ENCODE measurements at places on chromosomes 16 and 17. TPM values are rescaled to one million over a fixed set of nuclear protein-coding genes. Genes with fewer than 3 reads are reported as not detected.

Gene SALL1
- not detected for total RNA-seq

Gene HOXB6
- not detected for total RNA-seq

Gene PROCA1
- total RNA-seq, result 5.7 TPM

Gene PITPNM3
- 0.87 TPM for total RNA-seq

Gene HBA2
- not detected for total RNA-seq

Gene TBC1D3C
- total RNA-seq, result not detected

Gene ANKRD40CL
- not detected for total RNA-seq

Gene HS3ST3B1
- 6.5 TPM for total RNA-seq

GRCh38 chr17:46866325-46866724 is 14.9 kb downstream of the WNT9B start:
- no peak for DNase-seq

DNA sequence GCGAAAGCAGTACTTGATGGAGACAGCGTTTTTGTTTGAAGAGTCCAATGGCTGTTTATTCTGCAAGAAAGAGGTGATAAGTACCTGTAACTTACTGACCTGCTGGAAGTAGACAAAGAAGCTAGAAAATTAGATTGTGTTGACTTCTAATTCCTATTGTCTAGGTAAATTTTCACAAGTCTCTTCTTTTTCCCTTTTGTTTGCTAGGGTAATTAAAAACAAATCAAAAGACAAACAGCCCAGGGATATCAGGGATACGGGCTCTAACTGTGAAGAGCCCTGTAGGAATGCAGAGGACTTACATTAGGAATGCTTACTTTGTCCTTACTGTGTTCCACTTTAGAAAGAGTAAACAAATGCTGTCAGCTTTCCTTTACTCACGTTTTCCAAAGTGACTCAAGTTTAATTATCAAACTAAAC is 7.0 kb downstream of the PSME3IP1 start:
- no peak for DNase-seq

DNA sequence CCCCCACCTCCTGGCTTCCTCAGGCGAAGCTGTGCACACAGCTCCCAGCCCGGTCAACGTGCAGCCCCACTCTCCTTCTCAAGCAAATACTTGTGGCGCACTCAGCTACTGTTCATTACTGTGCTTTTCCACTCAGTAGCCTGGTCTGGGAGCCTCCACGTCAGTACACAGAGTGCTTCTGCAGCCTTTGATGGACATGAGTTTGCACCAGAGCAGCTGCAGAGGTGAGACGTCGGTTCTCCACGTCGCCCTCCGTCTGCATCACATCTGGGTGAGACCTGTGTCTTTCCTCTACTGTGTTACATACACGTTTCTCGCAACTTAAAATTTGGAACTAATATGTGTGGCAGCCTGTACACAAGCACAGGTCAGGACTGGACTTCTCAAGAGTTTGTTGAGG is 334.3 kb downstream of the C16orf95 start:
- no peak for DNase-seq

DNA sequence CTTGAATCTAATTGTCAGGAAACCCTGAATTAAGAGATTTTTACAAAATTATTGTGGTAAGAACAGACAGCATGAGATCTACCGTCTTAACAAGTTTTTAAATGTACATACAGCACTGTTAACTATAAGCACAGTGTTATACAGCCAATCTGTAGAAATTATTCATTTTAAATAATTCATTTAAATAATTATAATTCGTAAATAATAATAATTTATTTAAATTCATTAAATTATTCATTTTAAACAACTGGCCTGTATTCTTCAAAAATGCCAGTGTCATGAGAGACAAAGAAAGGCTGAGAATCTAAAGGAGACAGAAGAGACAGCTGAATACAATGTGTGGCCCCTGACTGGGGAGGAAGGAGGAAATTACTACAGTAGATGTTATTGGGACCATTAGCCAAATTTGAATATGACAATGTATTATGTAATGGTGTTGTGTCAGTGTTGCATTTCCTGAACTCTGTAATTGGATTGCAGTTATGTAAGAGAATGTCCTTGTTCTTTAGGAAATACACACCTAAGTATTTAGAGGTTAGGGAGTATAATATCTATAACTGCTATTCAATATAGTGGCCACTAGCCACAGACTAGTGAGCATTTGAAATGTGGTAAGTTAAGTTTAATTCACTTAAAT is 2.3 kb downstream of the RSAD1 start:
- no peak for DNase-seq

DNA sequence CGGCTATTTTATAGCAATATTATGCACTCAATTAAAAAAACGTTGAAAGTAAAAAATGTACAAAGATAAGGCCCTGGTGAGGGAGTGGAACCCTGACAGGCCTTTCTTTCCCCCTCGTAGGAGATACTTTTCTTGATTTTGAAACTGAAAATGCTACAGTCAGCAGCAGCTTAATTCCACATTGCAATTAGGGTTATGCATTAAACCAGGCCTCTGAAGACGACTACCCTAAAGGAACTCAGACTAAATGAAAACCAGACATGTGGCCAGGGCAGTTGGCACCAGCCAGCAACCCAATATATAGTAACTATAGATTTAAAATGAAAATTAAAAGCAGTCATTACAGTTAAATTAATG is 463.2 kb upstream of the MAF start:
- DNase-seq, result no peak

- no peak for DNase-seq
Measured at GRCh38 chr16:52453644-52454043, 93.3 kb downstream of the TOX3 start.

- no peak for DNase-seq
Measured at GRCh38 chr17:8160224-8160577, 2.5 kb downstream of the VAMP2 start.

DNA sequence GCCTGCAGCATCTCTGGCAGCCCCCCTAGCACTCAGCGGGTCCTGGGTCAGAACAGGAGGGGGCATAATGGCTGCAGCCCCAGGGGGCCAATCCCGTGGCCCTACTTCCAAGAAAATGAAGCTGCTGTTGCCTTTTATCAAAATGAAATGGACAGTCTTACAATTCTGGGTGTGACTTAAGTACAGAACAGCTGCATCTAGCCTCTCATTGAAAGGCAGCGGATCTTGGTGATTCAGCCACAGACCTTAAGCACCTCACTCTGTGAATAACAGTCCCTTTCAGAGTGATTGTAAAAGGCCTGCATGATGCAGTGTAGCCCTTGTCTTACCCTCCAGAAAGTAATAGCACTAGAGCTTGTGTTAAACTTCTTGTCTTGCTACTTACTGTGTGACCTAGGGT is 11.5 kb upstream of the UMOD start:
- DNase-seq, result no peak

- no peak for DNase-seq
Measured at GRCh38 chr17:48374650-48375230, 55.3 kb downstream of the SKAP1 start.

- DNase-seq, result no peak
Measured at GRCh38 chr17:79036596-79036995, 12.6 kb downstream of the C1QTNF1 start.

DNA sequence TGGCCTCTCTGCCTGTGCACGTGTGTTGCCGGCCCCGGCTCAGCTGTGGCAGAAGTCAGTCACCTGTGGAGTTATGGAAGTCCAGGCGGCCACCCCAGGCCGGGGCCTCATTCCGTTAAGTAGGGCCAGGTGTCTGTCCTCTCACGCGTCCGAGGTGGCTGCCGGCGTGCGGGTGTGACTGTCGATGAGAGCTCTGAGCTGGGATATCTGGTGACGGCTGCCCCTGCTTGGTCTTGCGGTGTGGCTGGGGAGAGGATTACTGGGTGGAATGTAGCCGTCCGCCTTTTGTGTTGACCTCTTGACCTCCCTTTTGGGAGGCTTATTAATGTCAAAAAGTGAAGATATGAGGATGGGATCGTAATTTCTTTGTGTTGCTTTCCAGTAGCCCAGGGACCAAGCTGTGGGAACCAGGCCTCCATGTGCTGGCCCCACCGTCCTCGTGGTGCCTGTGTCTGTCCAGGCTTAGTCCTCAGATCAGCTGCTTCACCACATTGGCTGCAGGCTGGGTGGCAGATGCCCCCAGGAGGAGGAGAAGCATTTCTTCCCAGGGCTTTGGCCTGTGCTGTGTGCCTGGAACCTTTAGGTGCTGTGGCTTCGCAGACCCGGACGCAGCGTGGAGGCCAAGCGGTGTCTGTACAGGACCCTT is 23.0 kb upstream of the ZNF750 start:
- no peak for DNase-seq

- no peak for DNase-seq
Measured at GRCh38 chr16:87086156-87086555, 231.0 kb downstream of the C16orf95 start.

GRCh38 chr16:69321080-69321479 is 9.3 kb downstream of the PDF start:
- peak; percentile 43 for DNase-seq

- no peak for DNase-seq
Measured at GRCh38 chr17:15274017-15274416, 8.9 kb upstream of the PMP22 start.

GRCh38 chr17:37391146-37391545 is 15.4 kb downstream of the C17orf78 start:
- DNase-seq, result no peak

- no peak for DNase-seq
Measured at GRCh38 chr17:74776990-74777389, 845 bp upstream of the NAT9 start.

DNA sequence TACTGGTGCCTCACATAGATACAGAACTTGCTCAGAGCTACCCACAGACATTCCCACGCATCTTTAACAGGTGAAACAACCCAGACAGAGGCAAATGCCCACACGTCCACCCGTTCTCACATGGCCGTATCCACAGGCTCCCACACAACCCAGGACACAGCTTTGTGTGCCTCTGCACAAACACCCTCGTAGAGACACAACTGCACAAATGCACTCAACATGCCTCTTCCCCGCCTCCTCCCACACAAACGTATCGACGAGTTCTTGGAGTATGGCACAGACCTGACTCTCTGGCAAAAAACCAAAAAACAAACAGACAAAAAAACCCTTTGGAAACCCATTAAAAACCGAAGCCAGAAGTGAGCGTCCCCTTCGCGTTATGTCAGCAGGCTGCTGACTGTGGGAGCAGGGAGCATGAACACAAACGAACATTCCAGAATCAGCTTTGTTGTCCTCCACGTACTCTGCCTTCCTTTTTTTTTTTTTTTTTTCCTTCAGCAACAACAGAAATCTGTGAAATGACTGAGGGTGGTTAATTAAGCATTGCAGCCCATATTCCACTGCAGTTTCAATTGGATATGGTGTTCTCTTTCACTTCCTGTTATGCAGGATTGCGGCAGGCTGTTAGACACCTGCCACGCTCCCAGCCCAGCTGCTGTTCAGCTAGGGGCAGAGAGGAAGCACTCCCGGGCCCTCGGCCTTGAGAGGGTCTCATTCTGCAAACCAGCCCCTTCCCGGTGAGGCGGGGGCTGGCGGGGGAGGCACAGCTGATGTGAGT is 313.7 kb downstream of the MAF start:
- no peak for DNase-seq

DNA sequence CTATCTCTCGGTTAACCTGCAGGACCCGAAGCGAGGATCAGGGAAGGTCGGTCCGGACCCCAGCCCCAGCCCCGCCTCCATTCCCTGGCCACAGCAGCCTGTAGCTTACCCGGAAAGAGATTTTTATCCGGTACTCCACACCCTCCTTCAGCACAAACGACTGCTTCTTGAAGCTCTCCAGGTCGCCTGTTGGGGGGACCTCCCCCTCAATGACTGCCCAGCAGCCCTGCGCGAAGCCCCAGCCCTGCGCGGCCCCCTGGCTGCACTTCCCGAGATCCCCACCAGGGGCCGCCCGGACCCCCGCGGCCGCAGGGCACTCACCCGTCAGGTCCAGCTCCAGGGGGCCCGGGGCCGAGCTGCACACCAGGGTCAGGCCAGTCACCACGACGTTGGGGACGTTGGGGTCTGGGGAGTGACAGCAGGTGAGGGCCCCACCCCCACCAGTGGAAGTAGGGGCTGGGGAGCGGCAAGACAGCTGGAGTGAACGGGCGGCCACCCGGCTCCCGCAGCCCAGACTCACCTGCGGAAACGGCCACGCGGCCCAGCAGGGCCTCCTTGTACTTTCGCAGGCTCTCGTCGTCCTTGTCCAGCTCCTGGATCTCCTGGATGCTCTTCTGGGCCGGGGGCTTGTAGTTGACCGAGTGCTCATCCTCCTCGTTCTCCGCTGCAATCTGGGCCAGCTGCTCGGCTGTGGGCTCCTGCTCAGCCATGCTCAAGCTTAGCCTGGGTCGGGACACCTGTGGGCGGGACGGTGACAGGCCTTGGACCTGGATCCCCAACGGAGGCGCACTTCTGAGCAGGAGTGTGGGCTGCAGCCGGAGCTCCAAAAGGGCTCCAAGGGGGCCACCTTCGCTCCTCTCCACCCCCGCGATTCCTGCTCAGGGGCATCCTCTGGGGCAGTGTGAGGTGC is 1.7 kb downstream of the ARHGDIA start:
- no peak for DNase-seq

- no peak for DNase-seq
Measured at GRCh38 chr17:13736916-13737315, 135.2 kb upstream of the HS3ST3A1 start.

- DNase-seq, result no peak
Measured at GRCh38 chr17:32502013-32502412, 15.2 kb downstream of the CDK5R1 start.

- DNase-seq, result no peak
Measured at GRCh38 chr16:46896314-46896968, 12.3 kb downstream of the GPT2 start.

Measured in activated naive CD4-positive, alpha-beta T cell treated with anti-CD3 and anti-CD28 coated beads, Interleukin-2, amount 50 U/mL, for 72 hours (primary cell).